ENCODE measurements at places on chromosomes 12 and 14. TPM values are rescaled to one million over a fixed set of nuclear protein-coding genes. Genes with fewer than 3 reads are reported as not detected.

The TAS2R7 gene
- total RNA-seq: 0.41 TPM

The NTF3 gene
- 2.9 TPM for total RNA-seq

The JAG2 gene
- 21.2 TPM for total RNA-seq

The MYRFL gene
- total RNA-seq: 0.82 TPM

The ADAMTS20 gene
- 0.41 TPM for total RNA-seq

DNA sequence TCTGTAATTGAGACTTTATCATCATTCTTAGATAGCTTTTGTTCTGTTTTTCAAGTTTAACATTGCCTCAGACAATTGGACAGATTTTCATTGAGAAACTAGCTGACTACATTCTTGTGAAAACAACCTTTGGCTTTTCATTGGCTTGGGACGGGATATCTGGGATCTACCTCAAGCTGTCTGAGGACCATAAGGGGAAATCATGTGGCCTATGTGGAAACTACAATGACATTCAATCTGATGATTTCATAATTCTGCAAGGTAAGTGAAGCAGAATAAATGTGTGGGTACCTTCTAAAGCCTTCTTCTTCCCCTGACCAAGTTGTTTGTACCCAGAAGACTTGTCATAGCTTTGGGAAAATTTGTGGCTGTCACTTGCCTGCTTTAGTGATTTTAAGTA is 133.5 kb downstream of the OTOGL start:
- no peak for DNase-seq

DNA sequence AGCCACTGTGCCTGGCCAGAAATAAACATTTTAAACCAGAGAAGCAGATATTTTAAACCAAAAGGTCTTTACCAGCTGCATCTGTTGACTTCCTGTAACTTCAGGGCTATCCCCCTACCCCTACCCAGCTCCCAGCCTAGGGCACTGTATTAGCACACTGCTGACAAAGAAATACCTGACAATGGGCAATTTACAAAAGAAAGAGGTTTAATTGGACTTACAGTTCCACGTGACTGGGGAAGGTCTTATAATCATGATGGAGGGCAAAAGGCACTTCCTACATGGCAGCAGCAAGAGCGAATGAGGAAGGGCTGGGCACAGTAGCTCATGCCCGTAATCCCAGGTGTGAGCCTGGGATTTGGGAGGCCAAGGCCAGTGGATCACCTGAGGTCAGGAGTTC is 26.0 kb downstream of the GEMIN2 start:
- no peak for DNase-seq
